ENCODE measurements at places on chromosomes 12 and 14. TPM values are rescaled to one million over a fixed set of nuclear protein-coding genes. Genes with fewer than 3 reads are reported as not detected.

- no peak for DNase-seq
Observed at GRCh38 chr12:29158115-29158763, 9.2 kb downstream of the FAR2 start.

- no peak for DNase-seq
Observed at GRCh38 chr14:103820908-103821307, 26.5 kb downstream of the PPP1R13B start.

DNA sequence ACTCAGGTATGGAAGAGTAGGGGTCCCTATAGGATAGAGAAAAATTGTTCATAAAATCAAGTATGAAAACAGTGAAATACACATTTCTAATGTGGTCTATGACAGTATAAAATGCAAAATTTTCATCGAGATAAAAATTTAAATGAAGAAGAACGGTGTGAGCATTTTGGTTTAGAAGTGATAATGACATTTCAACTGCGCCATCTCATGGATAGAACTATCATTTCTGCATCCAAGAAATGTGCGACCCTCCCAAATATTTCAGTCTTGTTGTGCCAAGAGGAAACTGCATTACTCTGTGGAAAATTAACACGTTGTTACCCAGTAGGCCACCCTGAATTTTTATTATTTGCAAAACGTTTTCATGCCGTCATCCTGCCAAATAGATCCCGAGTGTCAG is 108.8 kb downstream of the CRACR2A start:
- no peak for DNase-seq

Gene CLEC4D
- not detected for total RNA-seq

Gene NOVA1
- 6.1 TPM for total RNA-seq

DNA sequence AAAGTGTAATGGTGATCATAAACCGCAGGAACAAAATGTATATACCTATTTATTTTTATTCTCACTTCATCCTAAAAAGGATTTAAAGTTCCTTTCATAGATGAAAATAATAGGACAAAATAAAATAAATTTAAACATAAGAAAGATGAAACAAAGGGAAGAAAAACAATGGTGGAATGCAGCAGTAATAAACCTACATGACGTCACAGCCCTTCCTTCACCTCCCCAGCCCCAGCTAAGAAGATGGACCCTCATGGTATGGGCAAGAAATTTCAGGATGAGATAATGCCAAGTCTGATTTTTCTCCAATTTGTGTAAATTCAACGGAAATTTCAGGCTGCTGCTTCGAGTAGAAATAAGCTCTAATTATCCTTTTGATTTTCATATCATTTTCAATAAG is 381.0 kb downstream of the LRIG3 start:
- DNase-seq = no peak

Gene BBOF1
- total RNA-seq = 3.9 TPM

DNA sequence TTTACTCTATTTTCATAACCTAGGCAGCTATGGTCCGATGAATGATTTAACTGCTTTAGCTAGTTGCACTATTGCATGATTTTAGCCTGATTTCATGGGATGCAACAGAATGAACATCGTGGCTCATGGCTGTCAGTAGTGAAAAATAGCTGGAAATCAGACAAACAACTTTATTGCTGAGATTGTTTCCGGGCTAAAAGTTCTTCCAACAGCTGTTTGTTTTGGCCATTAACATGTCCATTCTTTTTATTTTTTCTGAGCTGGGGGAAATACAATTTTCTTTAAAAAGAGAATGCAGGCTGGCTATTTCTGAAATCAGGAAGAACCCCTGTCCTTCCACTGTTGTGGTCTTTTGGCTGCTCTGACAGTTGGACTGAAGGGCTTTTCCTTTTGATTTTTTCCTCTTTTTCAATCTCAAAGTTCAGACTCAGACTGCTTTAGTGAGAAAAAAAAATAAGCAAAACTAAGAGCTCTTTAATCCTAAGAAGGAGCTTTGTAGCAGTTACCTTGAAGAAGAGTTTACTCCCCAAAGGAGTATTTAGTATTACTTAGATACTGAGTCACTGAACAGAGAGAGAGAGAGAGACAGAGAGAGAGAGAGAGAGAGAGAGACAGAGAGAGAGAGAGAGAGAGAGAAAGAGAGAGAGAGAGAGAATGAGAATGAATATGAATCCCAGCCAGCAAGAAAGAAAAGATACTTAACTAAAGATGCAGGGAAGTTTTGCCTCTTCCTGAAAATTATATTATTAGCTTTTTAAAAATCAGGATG is at the start of gene NAV3:
Gene NAV3 (plus strand): TSS at position 312 of the 769 bp plus-strand sequence. CDS start 568 bp downstream, outside the sequence.
- DNase-seq = no peak

Gene NYNRIN
- 15.8 TPM for total RNA-seq

Gene MMP14
- 48.1 TPM for total RNA-seq

Gene PPM1H
- 6.1 TPM for total RNA-seq

Gene GARIN6
- not detected for total RNA-seq

Gene LIN7A
- total RNA-seq = 4.1 TPM

- DNase-seq = no peak
Observed at GRCh38 chr12:121534495-121535148, 46.2 kb downstream of the KDM2B start.

DNA sequence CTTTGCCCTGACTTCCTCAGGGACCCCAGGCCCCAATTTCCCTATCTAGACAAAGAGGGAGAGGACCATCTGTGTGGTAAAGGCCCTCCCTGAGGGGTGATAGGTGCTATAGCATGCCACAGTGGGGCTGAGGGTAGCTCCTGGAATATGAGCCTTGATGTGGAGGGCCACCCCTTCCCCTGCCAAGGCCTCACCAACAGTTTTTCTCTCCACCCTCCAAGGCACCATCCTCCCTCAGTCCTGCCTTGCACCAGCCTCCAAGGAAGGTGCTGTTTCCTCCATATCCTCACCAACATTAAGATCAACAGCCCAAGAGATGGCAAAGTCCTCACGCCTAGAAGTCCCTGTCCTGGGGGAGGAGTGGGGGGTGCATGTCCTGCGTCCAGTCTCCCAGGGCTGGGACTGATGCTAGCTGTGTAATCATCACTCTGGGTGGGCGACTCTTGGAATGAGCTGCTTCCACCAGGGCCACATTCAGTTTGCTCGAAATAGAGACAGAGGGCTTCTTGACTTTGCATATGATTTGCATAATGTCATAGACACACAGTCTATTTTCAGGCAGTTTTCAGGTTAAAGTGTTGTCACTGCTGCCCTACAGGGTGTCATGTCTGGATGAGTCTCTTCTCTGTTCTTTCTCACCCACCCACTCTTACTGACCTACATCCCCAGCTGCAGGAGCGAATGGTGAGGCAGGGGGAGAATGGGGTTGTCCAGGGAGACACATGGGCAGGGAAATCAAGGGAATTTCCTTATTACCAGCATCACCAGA is 17.4 kb downstream of the ACVRL1 start:
- no peak for DNase-seq

GRCh38 chr14:73426877-73427276 is 31.5 kb downstream of the NUMB start:
- no peak for DNase-seq

GRCh38 chr12:50282721-50283228 is 545 bp downstream of the LIMA1 start:
- DNase-seq = peak; percentile 62

DNA sequence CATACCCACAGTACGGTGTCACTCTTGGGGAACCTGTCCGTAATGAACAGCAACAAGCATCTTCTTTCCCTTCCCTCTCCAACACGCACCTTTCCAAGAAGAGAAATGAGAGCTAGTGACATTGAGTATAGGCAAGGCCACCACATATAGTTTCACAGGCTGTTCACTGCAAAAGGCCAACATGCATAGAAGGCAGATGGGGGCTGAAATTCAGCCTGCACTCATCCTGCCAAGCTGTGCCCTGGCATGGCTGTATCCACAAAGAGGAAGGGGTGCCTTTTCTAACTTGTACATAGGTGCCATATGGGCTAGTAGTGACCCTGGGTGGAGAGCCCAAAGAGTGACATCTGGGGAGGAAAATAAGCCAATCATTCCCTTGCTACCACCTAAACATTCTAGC is 169.6 kb downstream of the ZFP36L1 start:
- no peak for DNase-seq

- peak; percentile 65 for DNase-seq
Observed at GRCh38 chr14:77599889-77600288, 16.5 kb downstream of the SPTLC2 start.

GRCh38 chr12:22467190-22467589 is 77.2 kb downstream of the C2CD5 start:
- no peak for DNase-seq

GRCh38 chr12:119740830-119741229 is 72.9 kb downstream of the PRKAB1 start:
- no peak for DNase-seq

Gene MANSC4
- total RNA-seq = not detected
